ENCODE measurements at places on chromosomes 7 and 10.

- DNase-seq = no peak
Observed at GRCh38 chr10:131810805-131811629, 89.8 kb upstream of the PPP2R2D start.

DNA sequence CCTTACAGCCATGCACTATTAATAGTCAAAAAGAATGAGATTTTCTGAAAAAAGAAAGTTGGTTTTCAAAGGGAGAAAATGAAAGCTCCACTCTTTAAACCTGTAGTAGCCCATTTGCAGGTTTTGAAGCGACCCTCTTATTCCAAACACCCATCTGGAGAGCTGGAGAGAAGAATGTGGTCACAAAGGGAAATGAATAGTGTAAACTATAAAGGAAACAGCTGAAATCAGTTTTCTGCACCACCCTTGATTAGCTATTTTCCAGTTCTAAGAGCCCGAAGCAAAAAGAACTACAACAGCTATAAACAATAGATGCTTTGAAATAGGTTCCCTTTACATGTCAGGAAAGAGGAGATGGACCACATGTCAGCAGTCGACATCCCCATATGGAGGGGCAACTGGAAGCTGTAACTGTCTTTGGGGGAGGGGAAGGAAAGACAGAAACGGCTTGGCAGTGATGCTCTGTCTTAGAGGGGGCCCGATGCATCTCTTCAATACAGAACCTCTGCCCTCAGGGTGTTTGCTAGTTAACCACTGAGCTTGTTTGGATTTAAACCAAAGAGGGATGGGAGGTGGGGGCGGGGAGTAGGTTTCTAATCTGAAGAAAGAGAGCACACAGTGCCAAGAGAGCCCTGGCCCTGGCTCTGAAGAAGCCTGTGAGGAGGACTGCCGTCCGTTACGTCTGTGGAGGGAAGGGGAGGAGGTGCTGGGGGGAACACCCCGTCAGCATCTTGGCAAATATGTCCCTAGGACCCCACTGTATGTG lies 55.3 kb downstream of the CPVL start:
- no peak for DNase-seq

- DNase-seq = no peak
Observed at GRCh38 chr10:5600908-5601307, 65.5 kb downstream of the ASB13 start.

GRCh38 chr7:127347567-127348246 lies 44.8 kb downstream of the ZNF800 start:
- DNase-seq = peak; percentile 71

DNA sequence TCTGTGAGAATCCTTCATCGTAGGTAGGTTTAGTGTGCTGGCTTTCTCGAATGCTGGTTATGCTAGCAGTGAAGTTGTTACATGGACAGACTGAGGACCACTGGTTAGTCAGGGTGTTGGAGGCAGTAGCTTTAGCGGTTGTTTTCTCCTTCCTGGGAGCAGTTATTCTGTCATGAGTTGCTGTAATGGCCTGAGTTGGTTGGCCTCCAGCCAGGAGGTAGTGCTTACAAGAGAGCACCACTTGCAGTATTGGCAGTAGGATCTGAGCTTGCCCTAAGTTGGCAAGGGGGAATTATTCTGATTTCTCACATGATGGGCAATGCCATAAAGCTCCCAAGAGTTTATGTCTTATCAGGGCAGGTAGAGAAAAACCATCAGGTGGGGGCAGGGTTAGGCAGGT lies 58.0 kb downstream of the IPMK start:
- DNase-seq = no peak

- no peak for DNase-seq
Observed at GRCh38 chr10:124144536-124144935, 51.1 kb upstream of the CHST15 start.

DNA sequence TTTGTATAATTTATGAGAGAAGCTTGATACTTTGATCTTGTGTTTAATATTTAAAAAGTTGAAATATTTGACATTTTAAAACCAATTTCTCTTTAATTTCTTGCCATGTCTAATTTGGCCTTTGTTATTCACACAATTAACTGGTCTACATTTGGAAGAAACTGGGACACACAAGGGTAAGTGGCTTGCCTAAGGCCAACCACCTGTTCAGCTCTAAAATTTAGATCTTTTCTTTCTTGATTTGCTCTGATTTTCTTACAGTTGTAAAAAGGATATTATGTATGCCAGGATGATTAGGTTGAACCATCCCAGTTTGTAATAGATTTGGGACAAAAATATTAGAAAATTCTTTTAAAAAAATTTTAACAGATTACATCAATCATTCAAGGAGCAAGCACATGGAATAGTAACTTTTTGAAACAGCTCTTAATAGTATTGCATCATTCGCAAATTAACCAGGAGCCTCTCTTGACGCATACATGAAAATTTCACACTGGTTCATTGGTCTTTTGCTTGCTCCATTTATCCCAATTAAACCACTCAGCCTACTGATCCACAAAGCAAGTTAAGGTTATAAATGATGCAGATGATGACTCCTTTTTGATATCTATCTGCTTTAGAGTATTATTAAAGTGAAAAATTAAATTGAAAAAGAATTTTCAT lies 222.4 kb upstream of the SLC26A5 start:
- DNase-seq = no peak

DNA sequence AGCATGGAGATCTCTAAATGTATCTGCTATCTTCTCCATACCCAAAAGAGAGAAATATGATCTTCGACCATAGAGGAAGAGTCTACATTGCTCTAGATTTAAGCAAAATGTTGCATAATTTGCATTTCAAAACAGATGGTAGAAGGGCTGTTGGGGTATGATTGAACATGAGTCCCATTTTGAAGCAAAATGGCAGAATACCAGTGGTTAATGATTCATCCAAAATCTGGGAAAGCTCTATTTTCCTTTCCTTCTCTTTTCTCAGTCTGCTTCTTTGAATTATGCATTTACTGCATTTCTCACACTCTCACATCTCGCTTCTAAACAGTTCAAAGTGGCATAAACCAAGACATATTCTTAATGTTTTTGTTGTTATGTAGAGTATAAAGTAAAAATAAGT lies 178.5 kb downstream of the MACC1 start:
- no peak for DNase-seq

GRCh38 chr7:46143949-46144917 lies 223.2 kb upstream of the IGFBP3 start:
- DNase-seq = no peak

- no peak for DNase-seq
Observed at GRCh38 chr7:138934861-138935260, 46.3 kb downstream of the KIAA1549 start.

- DNase-seq = no peak
Observed at GRCh38 chr10:33776419-33777070, 442.1 kb upstream of the NRP1 start.

GRCh38 chr7:47119261-47119865 lies 462.5 kb downstream of the TNS3 start:
- no peak for DNase-seq

DNA sequence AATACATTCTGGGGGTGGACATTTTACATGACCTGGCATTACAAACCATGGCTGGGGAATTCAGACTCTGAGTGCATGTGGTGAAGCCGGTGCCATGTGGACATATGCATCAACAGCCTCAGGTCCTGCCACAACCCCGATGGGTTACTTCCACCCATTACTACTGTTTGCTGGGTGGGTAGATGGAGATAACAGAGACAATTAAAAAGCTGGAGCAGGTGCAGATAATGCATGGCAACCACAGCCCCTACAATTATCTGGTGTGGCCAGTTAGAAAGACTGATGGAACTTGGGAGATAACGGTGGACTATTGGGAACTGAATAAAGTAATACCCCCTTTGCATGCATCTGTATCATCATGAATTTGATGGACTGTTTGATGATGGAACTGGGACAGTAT lies 21.6 kb upstream of the ADAMTS14 start:
- no peak for DNase-seq

DNA sequence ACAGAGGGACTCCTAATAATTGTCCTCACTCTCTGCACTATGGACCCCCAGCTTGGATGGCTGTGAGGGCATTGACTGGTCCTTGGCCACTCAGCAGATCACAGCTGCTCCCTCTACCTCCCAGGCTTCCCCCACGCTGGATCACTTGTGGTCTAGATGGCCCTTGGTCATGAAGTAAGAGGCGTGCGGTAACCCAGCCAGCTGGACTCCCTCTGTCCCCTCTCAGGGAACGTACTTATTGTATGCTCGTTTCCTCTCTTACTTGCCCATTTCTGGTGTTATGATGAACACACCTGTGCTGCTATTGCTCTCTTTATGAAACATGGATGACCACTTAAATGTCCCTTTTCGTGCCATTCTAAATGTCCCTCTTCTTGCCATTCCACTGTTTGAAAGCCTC lies 19.3 kb downstream of the ADAMTS14 start:
- DNase-seq = no peak

Data from OCI-M1 (cell line).